ENCODE measurements at places on chromosomes 7 and 10. TPM values are rescaled to one million over a fixed set of nuclear protein-coding genes. Genes with fewer than 3 reads are reported as not detected.

The SLC13A1 gene
- not detected for total RNA-seq

The CAMK2B gene
- total RNA-seq, result not detected

The HOXA5 gene
- 10.3 TPM for total RNA-seq

The NEUROD6 gene
- not detected for total RNA-seq

The PGAM2 gene
- total RNA-seq, result 0.09 TPM

The OPN1SW gene
- total RNA-seq, result not detected

The RELN gene
- 0.63 TPM for total RNA-seq

The CYP2C19 gene
- not detected for total RNA-seq

The SPDYE18 gene
- total RNA-seq, result 0.32 TPM

The WASHC2C gene
- total RNA-seq, result 67.8 TPM

The WEE2 gene
- total RNA-seq, result not detected

The CHST3 gene
- total RNA-seq, result 16.9 TPM

The GCK gene
- 3.2 TPM for total RNA-seq

The FKBP9 gene
- total RNA-seq, result 428 TPM

The METTL27 gene
- total RNA-seq, result 11.8 TPM

The TRIM73 gene
- total RNA-seq, result 0.94 TPM

The MMRN2 gene
- total RNA-seq, result 1.5 TPM

The PNLIPRP3 gene
- total RNA-seq, result not detected

The SLC39A12 gene
- not detected for total RNA-seq

The ACTA2 gene
- 53.0 TPM for total RNA-seq

The C10orf62 gene
- total RNA-seq, result not detected

The TMEM225B gene
- total RNA-seq, result 1.3 TPM

The VWDE gene
- total RNA-seq, result 0.16 TPM

The IPMK gene
- total RNA-seq, result 1.9 TPM

The MAD1L1 gene
- 55.2 TPM for total RNA-seq

The DUSP5 gene
- 6.5 TPM for total RNA-seq

The DGKI gene
- total RNA-seq, result 1.9 TPM

The MYPN gene
- under 0.01 TPM for total RNA-seq

The COL17A1 gene
- total RNA-seq, result 0.94 TPM

The KAZALD1 gene
- 84.3 TPM for total RNA-seq

The CISD1 gene
- 13.2 TPM for total RNA-seq

The HILPDA gene
- total RNA-seq, result 10.1 TPM

The MRPL32 gene
- 46.1 TPM for total RNA-seq

The LIMK1 gene
- total RNA-seq, result 38.8 TPM

The C7orf33 gene
- not detected for total RNA-seq

The NODAL gene
- not detected for total RNA-seq

The NRG3 gene
- not detected for total RNA-seq

The ANKRD30A gene
- total RNA-seq, result not detected

The ZNF786 gene
- 4.3 TPM for total RNA-seq

The MSS51 gene
- 1.1 TPM for total RNA-seq

The TMEM236 gene
- not detected for total RNA-seq

The ZNF727 gene
- total RNA-seq, result not detected

The NACAD gene
- total RNA-seq, result 1.7 TPM

The PRR15 gene
- total RNA-seq, result 0.16 TPM

The ALOX5 gene
- under 0.01 TPM for total RNA-seq

The ASZ1 gene
- not detected for total RNA-seq

The VCL gene
- total RNA-seq, result 165 TPM
